ENCODE measurements at places on chromosomes 3 and 15.

DNA sequence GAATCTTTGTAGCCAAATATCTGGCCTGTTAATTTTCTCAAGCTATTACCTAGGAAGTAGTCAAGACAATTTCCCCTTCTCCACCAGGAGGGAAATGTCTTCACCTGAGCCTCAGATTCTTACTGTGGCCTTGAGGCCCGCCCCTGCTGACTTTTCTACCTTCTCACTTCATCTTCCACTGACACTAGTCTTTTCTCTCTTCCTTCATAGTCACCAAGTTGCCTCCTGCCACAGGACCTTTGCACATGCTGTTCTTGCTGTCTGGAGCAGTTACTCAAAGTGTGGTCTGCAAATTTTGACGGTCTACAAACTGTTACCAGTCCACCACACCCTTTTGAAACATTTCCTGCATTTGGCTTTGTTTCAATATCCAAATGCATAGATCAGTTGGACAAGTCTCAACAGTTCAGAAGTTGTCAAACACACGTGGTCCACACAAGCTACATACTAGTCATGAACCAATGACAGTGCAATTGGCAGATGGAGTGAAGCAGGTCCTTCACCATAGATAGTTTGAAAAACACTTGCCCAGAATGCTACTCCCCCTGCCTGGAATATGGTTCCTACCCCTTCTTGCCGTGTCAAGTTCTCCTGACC lies 100.5 kb downstream of the OSBPL10 start:
- DNase-seq: no peak

- no peak for DNase-seq
These were observed 23.8 kb upstream of the ABI3BP start for GRCh38 chr3:101017017-101017416.

GRCh38 chr3:153159771-153160397 lies 2.1 kb upstream of the RAP2B start:
- DNase-seq: no peak

- no peak for DNase-seq
These were observed 28.5 kb downstream of the THBS1 start for GRCh38 chr15:39609166-39609916.

DNA sequence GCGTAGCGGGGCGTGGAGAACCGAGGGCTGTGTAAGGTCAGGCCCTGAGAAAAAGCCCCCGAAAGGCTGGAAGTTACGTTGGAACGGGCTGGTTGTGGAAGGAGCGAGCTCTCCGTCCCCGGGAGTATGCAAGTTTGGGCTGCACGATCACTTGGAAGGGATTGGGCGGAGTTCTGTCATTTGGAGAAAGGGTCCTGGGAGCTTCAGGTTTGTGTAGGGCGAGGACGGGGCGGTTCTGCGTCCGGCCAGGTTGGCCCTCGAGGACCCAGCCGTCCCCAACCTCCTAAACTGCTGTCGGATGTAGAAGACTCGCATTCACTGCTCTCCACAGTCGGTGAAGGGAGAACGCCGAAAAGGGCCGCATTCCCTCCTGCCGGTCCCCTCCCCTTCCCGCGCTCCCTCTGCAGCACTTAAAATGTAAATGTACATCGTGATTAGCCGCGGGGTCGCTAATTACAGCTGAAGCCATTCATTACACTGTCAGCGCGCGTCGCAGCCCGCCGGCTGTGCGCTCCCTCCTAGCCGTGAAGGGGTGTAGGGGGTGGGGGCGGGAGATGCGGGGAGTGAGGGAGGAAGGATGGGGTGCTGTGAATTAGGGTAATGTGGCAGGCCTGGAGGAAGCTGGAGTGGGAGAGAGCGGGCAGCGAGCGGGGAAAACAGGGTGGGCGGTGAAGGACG lies 2.5 kb upstream of the RPP25 start:
- DNase-seq: no peak

- DNase-seq: peak; percentile 49
These were observed 36.1 kb downstream of the TTC23 start for GRCh38 chr15:99213187-99213811.

DNA sequence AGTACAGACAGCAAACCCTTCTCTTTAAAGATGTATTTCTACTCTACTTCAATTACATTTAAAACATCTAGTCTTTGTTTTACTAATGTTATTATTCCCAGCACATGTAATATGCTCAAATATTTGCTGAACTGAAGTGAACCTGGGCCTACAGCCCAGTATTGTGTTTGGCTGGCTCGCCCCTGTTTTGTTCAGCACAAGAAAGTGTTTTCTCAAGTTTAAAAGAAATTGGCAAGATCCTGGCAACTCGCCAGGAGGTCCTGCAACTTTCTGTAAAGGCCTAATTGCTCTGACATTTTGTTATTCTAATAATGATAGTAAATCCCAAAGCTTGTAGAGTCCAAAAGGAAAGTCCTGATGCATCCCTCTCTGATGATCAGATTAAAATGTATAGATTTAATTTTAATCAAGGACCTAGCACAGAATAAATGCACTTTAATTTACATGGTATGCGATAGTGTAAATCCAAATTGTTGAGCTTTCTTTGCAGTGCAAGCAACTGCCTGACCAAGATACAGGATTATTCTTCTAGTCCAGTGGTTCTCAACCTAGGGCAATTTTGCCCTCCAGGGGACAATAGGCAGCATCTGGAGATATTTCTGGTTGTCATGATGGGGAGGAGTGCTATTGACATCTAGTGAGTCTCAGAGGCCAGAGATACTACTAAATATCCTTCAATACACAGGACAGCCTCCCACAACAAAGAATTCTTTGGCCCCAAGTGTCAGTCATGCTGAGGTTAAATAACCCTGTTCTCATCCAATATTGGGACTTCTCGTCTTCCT lies 35.7 kb upstream of the TMOD3 start:
- no peak for DNase-seq

DNA sequence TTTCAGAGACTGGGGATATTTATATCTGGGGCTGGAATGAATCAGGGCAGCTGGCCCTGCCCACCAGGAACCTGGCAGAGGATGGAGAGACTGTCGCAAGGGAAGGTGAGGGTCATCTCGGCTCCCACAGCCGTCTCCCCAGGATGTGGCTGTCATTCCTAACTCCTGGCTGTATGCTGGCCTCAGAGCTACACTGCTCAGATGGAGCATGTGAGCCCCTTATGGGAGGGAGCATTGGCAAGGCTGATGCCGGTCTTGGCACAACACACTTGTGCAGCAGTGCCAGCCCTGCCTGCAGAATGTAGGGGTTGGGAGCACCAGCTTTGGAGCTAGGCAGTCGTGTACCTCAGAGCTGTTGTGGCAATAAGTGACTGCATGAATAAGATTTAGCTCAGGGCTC lies 5.2 kb downstream of the RCCD1 start:
- no peak for DNase-seq

DNA sequence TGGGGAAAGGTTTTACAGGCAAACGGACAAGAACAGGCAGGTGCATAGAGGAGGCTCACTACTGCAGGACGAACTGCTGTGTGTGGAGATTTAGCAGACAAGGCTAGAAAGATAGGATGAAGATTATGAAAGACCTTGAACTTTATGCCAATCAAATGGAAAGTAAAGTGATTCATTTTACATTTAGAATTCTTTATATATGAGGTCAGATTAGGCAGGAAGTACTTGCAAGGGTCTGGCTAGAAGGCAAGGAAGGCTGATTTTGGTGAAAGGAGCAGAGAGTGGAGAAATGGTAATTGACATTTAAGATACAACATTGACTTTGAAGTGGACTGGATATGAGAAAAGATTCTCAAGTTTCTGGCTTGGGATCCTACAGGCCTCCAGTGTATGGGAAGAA lies 33.6 kb downstream of the PLSCR4 start:
- DNase-seq: no peak

- no peak for DNase-seq
These were observed 50.7 kb downstream of the APBA2 start for GRCh38 chr15:28936481-28936881.

GRCh38 chr15:36579792-36580431 lies 486 bp downstream of the CDIN1 start:
- DNase-seq: peak; percentile 1

DNA sequence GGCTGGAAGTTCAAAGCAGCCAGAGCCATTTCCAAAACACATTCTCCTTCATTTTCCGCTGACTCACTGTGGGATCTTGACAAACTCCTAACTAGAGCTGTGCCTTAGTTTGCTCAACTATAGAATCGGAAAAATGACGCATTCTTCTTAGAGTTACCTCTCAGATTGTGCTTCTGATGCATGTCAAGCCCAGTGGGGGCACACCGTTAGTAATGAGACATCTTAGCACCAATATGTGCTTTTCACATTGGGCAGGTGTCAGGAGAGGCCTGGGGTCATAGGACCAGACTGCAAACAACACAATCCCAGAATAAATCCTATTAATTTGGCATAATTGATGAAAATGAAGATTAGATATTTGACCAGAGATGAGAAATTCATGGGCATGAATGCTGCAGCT lies 71.3 kb upstream of the UBE3A start:
- DNase-seq: no peak

- DNase-seq: no peak
These were observed 50.3 kb downstream of the ABTB1 start for GRCh38 chr3:127723011-127723567.

DNA sequence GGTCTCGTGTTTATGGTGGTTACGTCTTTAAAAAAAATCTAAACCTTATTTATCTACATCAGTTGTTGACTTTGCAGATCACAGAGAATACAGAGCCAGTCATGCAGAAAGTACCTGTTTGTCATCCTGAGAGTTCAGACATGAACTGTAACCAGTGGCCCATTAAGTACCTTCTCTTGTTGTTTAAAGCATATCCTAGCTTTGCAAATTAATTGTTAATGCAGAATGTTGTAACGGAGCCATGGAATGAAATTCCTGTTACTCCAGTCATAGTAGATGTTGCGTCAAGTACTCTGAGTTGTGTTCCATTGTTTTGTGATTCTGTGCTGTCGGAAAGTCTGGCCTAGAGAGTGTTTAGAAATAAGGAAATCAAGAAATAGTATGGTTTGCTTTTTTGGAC lies 205.2 kb downstream of the RBMS3 start:
- no peak for DNase-seq

- DNase-seq: no peak
These were observed 79.4 kb downstream of the POLR2M start for GRCh38 chr15:57785959-57786358.

DNA sequence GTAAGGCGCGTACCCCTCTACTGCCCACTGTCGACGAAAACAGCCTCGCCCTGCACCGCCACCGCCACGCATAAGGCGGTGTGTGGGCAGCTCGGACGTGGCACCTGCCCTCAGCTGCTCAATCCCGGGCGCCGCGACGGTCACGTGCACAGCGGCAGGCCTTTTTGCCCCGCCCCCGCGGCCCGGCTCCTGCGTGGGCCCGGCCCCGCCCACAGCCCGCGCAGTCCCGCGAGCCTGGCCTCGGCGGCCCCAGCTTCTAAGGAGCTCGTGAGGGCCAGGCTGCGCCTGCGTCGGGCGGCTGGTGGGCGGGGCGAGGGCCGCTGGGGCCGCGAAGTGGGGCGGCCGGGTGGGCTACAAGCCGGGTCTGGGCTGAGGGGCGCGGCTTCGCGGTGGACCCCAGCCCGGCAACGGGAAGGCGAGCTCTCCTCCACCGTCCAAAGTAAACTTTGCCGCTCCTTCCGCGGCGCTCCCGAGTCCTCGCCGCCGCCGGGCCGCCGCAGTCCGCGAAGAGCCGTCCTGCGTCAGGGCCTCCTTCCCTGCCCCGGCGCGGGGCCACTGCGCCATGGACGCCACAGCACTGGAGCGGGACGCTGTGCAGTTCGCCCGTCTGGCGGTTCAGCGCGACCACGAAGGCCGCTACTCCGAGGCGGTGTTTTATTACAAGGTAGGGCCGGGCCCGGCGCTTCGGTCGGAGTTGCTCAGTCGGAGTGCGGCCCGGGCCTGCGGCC lies at the start of gene CAPN7:
CAPN7 (plus strand) TSS at position 313 of the 728 bp plus-strand sequence; CDS start at position 563, 250 bp downstream.
- DNase-seq: peak; percentile 94

GRCh38 chr3:88005066-88005465 lies 53.7 kb downstream of the CGGBP1 start:
- DNase-seq: no peak

All from activated T-cell treated with anti-CD3 and anti-CD28 coated beads for 1 hour (primary cell).